ENCODE measurements at places on chromosomes 2 and 18.

- DNase-seq = no peak
Measured at GRCh38 chr2:102544182-102544581, 71.2 kb downstream of the SLC9A4 start.

DNA sequence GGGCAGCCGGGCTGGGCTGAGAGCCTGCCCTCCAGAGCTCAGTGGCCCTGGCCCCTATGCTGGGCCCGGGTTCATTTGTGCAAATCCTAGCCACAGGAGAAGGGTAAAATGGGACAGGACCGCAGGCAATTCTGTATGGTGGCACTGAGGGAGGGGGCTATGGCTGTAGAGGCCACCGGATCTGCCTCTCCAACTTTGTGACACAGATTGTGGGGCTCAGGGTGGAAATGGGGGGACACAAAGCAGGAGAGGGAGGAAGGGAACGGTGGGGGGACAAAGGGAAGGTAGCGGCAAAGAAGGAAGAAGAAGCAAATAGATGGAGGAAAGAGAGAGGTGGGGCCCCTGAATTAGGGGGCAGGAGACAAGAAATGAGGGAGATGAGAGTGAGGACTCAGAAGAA, 201.1 kb downstream of the SMAD2 start:
- DNase-seq = no peak

DNA sequence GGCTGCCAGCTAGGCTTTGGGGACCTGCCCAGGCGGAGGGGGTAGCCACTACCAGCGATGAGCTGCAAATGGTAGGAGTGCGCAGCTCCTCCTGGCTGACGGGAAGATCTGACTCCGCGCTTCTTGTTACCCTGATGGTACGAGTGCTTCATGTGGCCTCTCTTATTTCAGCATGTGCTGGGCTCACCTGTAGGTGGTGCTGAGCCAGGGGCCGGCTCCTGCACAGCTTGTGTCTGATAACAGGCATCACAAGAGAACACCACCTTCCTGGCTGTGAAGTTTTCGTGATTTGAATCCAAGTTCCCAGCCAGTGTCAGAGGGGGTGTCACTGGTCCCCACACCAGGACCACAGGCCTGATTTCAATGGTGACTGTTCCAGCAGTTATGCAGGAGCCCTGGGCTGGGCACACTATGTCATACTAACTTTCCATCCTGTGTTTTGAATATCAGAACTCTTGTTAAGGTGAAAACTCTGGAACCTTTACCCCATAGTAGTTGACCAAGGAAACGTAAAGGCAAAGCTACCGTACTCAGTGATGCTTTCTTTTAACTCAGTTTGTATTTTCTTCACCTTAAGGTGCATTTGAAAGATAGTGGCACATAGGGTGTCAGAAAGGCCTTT, 28.0 kb downstream of the APCDD1 start:
- DNase-seq = no peak

DNA sequence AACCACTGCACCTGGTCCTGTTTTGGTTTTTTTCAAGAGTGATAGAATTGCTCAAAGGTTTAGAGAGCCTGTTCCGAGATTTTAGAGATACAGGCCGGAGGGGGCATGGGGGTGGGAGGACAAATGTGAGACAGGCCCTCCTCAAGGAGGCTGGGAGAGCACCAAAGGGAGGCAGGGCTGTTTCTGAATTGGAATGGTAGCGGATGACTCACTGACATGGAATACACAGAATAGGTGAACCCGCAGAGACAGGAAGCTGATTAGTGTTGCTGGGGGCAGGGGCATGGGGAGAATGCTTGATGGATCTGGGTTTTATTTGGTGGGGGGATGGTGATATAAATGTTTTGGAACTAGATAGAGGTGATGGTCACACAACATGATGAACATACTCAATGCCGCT, 111.0 kb upstream of the MGAT5 start:
- no peak for DNase-seq

- no peak for DNase-seq
Measured at GRCh38 chr2:128738446-128739110, 419.9 kb upstream of the HS6ST1 start.

DNA sequence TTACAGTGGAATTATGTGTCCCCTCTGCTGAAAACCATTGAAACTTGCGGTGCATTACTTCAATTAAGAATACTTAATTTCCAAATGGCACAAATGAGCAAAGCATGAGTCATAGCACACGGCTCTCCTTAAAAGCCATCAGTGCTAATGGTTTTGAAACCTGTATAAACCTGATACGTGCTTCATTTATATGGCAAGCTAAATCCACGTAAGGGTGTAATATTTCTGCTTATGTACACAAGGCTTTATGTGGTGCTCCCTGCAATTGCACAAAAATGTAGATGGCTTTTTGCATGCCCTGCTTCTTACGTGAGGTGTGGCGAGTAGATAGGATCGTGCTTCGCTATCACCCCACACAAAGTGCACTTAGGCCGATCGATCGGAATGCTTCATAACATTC, 840.9 kb downstream of the GALR1 start:
- no peak for DNase-seq

DNA sequence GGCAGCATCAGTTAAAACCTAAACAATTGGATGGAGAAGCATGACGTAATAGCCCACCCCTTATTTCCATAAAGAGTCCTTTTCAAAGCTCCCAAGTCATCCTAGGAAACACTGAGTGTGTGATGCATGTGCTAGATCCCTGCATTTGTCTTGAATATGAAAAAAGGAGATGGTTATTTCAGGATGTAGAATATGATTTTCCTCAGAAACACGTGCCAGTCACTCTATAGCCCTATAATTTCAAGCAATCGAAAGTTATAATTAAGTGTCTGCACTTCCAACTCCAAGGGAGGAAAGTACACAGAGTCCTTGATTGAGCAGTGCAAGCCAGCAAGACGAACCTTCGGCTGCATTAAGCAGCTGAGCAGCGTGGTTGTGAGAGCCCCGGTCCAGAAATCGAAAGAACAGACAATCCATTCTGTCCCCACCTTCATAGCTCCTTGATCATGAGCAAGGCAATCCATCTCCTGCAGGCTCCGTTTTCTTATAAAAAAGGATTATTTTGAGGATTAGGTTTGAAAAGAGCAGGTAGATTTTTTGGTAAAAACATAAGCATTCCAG, 287.7 kb downstream of the FBXO15 start:
- DNase-seq = no peak

DNA sequence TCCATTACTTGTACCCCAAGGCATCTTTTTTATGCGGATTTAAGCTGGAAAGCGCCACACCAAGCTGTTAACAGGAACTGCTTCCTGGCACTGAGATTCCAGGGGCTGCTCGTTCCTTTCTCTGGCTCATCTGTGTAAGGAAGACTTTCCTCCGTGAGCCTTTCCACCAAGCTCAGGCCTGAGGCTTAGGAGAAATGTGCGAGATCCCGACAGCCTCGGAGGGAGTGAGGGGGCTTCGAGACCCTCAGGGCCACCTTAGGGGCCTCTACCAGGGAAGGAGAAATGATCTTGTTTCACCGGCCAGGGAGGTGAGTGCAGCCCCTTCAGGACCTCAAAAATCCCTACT, 17.1 kb downstream of the B3GNT7 start:
- DNase-seq = no peak

DNA sequence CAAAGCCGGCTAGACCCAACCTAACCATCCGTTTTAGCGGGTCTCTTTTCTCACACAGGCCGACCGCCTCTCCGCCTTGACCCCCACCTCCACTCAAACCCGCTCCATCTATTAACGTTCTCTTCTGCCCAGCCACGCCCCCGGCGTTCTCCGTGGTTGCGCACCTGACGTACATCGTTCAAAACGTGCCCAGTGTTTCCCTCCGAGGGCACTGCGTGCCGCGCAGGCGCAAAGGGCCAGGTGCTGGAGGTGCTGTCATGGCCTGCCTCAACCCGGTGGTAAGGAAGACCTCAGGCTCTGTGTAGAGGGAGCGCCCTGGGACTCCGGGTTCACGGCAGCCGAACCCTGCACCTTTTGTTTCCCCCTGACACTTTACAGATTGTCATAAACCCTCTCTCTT, at the start of gene GTF2A1L:
Gene GTF2A1L (plus strand): TSS at position 239 of the 400 bp plus-strand sequence. CDS start 19 bp downstream, at position 258.
- DNase-seq = no peak

DNA sequence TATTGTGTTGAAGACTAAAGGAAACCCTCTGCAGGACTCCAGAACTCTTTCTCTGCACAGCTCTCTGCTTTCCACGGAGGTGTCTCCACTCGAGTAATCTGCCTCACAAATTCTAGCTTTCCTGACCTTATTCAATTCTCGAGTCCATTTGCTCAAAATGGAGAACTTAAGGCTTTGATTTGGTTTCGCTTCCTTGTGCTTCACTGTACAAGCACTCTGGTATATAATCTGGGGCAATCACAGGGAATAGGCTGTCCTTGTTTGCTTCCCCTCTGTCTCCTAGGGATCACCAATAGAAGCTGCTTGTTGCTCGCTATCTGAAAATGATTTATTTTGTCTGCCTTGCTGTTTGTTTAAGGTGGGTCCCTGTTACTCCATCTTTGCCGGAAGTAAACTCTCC, 129.1 kb upstream of the DOCK10 start:
- no peak for DNase-seq

GRCh38 chr2:160445673-160446072, 47.9 kb downstream of the RBMS1 start:
- DNase-seq = no peak

- DNase-seq = no peak
Measured at GRCh38 chr2:25165992-25166875, 2.1 kb downstream of the POMC start.

GRCh38 chr2:236501026-236501425, 68.6 kb upstream of the ACKR3 start:
- DNase-seq = no peak

DNA sequence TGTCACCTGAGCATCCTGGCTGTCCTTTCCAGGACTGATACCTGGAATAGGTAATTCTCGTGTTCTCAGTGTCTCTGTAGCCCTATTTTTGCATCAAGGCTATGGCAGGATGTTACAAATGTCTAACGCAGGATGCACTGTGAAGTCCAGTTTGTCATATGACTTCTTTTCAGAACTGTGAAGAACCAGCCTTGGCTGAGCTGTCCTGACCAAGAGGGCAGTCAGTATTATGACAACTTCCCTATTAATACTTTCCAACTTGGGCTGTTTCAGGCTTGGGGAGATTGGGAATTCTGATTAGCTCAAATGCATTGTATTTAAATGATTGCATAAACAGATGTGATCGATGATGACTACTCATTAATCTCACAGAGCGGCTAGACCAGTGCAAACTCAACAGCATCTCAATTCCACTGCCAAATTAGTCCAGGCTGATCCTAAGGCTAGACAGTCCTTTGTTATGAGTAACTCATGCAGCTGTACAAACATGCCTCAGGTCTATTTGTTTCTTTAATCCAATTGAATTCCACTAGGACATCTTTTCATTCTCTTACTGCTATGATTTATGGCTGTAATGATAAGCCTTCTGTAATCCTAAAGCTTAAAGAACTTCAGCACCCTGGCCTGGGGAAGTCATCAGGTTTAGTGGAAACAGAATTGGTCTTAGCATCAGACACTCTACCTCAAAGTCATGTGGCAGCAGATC, 331.6 kb downstream of the KCNS3 start:
- no peak for DNase-seq

DNA sequence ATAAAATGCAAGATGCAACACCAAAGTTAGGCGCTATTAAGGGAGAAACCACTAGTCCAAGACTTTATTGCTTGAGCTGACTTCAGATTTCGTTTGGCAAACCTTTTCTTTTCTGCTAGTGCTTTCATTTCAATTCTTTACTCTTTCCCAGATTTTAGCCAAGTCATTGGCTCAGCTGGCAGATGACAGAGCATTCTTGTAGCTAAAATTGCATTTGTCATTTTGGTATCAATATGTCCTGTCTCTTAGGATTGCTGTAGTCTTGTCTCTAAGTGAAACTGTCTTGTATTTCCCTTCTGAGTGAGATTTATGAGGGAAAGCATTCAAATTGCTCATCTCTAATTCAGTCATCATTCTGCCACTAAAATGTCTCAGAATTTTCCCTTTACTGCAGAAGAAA, 335.1 kb downstream of the METTL4 start:
- DNase-seq = no peak

DNA sequence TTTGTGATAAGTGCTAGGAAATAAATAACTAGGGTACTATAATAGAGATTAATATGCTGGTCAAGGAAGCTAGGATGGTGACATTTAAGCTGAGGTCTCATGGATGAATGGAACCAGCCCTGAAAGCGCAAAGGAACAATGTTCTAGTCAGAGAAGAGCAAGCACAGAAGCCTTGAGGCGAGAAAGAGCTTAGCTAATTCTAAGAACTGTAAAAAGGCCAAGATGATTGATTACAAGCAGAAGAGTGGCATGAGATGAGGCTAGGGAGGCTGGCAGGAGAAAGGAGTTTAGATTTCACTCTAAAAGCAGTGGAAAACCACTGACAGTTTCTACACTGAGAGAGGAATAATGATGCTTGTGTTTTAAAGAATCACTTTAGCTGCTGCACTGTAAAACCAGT, 3.4 kb upstream of the YIPF4 start:
- DNase-seq = no peak

GRCh38 chr2:23401427-23402204, 16.6 kb downstream of the KLHL29 start:
- DNase-seq = no peak

- peak; percentile 62 for DNase-seq
Measured at GRCh38 chr2:230643576-230644291, 68.9 kb upstream of the CAB39 start.

- no peak for DNase-seq
Measured at GRCh38 chr2:239804161-239805042, 220.7 kb downstream of the NDUFA10 start.

- no peak for DNase-seq
Measured at GRCh38 chr18:51559198-51559901, 361.9 kb upstream of the MEX3C start.

DNA sequence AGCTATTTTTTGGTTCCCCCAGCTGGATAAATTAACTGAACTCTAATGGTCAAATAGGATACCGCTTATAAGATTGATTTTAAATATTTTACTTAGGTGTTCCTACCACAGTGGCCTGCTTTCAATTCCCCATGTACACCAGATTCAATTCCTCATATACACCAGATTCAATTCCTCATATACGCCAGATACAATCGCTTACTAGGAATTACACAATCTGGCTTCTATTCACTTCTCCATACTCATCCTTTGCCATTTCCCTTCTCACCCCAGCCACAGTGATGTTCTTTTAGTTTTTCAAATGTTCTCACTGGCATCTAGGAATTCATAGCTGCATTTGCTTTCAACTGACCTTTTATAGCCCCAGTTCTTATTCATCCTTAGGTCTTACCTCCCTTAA, 66.5 kb downstream of the SLC40A1 start:
- DNase-seq = no peak

- DNase-seq = no peak
Measured at GRCh38 chr2:237551071-237551574, 15.3 kb upstream of the PRLH start.
